Activated T-cell treated with anti-CD3 and anti-CD28 coated beads, Interleukin-2, amount 50 U/mL, for 1 hour (primary cell): ENCODE measurements at places on chromosomes 6 and 20.

DNA sequence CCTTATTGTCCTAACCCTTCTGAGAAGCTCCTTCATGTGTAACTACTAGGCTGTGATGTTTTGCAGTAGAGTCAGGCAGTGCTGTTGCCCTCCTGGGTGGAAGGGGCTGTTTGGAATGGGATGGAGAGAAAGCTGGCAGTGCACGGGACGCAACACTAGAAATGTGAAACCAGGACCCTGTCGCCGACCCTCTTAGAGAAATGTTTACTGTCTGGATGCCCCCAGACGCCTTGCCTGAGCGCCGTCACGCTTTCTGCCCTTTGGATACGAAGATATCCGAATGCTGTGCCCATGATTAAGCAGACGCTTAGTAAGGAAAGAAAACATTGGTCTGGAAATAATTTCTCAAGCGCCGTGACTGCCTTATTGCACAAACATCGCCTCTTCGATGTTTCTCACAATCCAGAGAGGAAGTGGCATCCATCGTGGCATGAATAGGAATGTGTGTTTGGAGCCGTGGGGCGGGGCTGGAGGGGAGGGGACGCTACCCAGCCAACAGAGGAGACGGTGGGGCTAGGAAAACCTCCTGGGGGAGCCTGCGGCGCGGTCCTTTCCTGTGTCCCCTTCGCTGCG lies 661 bp upstream of the PPP1R14C start:
- no peak for DNase-seq

DNA sequence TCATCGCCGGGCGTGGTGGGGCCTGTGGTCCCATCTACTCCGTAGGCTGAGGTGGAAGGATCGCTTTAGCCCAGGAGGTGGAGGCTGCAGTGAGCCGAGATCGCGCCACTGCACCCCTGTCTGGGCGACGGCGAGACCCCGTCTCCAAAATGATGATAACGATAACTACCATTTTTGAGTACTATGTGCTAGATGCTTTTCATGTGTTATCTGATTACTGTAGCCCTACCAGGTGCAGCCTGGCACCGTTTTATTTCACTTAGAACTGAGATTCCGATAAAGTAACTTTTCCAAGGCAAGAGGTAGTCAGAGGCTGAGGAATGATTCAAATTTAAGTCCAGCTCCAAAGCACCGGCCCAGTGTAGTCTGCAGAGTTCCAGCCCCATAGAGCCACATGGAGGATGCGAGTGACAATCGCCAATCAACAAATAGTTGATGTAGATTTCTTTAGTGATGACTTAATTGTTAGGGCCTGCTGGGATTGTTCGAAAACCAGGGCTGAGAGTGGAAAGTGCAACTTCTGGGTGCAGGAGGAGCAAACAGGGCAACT lies 727 bp downstream of the ERMARD start:
- DNase-seq = no peak

GRCh38 chr6:117513778-117514365 lies 31.4 kb downstream of the DCBLD1 start:
- DNase-seq = no peak

DNA sequence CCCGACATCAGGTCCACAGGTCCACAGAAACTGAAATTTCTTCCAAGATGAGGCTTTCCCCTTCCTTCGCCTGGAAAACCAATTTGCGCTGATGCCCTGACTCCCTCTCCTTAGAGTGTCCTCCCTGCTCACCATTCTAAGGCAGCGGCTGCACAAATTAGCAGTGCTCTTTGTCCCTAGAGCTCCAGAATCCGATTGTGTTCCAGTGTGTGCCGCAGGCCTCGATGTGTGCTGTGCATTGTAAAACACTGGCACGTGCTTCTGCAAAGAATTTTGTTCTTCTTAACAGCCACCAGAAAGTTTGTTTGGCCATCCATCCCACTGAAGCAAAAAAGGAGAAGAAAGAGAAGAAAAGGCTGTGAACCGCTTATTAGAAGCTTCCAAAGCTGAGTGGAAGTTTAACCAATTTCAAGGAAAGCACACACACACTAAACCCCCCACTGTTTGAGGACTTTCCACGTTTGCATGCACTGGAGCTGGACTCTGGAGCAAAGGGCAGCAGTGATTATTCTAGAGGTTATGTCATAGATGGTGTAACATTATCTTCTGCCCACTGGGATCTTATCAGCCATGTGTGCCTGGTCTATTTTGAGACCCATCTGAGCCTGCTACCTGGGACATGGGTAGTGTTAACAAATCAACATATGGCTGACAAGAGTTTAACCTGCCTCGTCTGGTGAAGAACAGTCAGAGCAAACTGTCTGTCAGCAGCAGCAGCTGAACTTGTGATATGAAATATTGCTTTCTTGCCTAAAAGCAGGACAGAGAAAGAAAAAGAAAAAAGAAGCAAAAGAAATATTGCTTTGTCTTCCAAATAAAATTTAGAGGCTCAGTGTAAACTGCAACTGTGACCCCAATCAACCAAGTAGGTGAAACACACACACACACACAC lies 64.9 kb upstream of the RREB1 start:
- no peak for DNase-seq

DNA sequence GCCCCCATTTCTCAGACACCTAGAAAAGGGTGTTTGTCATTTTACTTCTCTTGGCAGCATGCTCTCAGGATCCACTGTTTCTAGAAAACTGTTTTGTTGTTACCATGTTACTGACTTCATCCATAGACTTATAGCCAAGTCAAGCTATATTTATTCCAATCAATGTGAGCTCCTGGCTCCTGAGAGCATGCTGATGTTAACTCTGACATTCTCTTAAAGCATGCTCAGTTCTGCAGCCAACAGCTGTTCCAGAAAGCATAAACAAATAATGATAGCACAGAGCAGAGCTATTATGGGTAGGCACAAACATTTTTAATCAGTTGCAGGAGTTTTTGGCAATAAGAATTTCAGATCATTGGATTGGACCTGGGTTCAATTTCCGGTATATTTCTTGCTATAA lies 92.4 kb upstream of the CEP85L start:
- DNase-seq = no peak

- no peak for DNase-seq
Observed at GRCh38 chr6:380234-381218, 11.0 kb upstream of the IRF4 start.

- DNase-seq = no peak
Observed at GRCh38 chr6:4819706-4820283, 43.6 kb downstream of the CDYL start.

- no peak for DNase-seq
Observed at GRCh38 chr6:163343609-163344008, 70.9 kb upstream of the QKI start.

DNA sequence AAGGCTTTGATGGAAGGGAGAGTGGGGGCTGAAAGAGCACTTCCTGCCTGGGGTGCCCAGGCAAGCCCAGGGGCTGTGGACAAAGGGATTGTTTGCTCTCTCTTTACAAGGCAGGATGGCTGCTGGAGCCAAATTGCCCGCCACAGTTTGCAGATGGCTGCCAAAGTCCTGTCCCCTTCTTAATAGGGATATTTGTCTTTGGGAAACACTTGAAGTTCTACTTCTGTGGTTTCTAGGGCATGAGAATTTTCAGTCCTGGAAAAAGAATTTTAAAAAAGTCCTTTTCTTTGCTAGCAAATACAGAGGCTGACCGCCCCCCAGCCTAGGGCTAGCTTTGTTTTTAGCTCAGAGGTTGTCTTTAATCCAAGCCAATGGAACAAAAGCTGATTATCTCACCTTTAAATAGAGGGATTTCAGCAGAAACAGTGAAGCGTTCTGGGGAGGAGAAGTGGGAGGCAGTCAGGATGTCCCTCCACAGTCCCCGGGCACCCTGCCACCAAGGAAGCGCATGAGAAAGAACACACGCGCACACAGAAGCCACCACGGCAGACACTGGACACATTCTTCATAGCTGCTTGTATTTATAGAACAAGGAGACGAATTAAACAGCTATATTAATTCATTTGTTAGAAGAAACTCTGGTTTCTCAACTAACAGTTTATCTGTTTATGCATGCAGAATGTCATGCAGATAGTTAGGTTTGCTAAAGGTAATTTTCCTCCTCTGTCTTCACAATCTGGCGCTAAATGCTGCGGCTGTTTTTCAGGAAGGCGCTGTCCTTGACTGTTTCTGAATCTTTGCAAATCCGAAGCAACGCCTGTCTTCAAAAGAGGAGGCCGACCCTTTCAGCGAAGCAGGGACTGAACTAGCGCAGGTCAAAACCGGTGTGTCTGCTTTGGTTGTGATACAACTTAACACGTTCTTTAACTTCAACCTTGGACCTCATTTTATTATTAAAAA lies 736.9 kb downstream of the QKI start:
- DNase-seq = no peak
